NCI-H1105 (cell line): ENCODE measurements at places on chromosomes 3 and 15.
A peak's percentile ranks its signal among the peaks of the same experiment; 100 is the strongest.

GRCh38 chr3:134056464-134056891 lies 26.8 kb upstream of the SLCO2A1 start:
- no peak for DNase-seq

- DNase-seq: no peak
These were observed 275.7 kb upstream of the THBS1 start for GRCh38 chr15:39304931-39305728.

DNA sequence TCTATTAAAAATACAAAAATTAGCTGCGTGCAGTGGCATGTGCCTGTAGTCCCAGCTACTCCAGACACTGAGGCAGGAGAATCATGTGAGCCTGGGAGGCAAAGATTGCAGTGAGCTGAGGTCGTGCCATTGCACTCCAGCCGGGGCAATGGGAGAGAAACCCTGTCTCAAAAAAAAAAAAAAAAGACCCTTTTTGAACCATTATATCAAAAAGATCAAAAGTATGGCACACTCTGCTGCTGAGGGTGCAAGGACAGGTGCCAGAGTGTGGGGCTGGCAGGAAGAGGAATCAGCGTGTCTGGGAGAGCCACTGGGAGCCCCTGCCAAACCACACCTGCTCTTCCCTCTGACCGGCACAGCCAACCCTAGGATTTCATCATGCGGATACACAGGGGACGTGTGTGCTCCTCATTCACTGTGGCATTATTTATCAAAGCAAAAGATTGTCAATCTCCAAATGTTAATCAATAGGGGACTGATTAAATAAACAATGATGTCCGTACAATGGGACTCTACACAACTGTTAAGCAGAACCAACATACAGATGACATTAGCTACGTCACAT lies 147.3 kb upstream of the TLE3 start:
- no peak for DNase-seq

- DNase-seq: no peak
These were observed 153.9 kb downstream of the PCCB start for GRCh38 chr3:136404056-136404455.

DNA sequence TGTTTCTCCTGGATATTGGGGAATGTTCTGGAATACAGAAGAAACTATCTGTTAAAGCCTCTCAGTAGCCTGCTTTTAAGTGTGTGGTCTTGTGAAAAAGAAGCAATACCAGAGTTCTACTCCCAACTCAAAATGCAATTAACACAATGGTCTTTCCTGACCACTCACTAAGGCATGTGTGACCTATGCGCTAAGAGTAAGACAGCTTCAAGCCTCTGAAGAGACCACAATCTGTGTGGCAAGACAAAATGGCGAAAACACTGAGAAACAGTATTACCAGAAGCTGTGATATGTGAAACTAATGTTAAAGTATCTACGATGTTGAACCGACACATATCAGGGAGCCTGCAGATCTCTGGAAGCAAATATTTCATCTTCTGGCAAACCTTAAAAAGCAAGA lies 33.8 kb downstream of the RYK start:
- DNase-seq: no peak

- no peak for DNase-seq
These were observed 40.5 kb downstream of the RAB11A start for GRCh38 chr15:65909831-65910230.

DNA sequence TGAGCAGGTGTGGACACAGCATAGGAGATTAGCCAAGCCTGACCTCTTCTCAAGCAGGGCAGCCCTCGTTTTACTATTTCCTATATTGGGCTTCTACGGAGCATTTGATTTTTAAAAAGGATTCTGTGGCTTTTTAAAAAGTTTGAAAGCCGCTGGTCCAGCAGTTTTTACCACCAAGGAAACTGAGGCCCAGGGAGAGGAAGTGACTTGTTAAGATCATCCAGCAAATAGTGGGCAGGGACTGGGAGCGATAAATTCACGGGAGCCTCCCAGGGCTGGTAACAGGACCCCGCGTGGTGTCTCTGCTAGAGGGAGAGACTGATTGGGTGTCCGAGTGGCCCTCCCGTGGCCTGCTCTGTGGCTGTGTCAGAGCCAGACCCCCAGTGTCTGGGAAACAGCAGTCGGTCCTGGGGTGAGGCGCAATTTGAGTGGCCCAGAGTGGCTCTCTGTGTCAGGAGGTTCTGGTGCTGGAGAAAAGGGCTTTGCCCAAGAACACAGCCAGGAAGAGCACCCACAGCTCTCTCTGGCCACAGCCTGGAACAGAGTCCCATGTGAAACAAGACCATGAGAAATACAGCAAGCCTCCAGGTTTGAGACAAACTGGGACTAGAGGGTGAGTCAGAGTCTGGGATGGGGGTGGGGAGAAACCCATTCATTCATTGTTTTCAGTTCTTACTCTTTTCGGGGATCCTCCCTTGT lies 4.2 kb downstream of the FURIN start:
- no peak for DNase-seq

DNA sequence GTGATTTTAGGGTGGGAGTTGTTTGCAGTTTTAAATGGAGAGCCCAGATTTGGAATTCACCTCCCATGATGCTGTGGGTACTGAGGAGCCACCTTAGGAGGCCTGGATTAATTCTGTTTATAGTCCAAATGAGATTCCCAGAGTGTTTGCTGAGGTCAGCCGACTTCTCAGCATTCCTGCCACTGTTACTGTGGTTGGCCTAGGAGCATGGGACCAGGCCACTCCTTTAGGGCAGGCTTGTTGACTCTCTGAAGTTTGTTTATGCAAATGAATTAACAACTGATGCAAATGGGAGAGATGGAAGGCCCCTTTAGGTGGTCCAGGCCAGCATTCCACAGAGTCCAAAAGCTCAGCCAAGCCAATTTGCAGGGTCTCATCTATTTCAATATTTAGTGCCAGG lies 46.1 kb downstream of the CACNA2D3 start:
- DNase-seq: no peak

DNA sequence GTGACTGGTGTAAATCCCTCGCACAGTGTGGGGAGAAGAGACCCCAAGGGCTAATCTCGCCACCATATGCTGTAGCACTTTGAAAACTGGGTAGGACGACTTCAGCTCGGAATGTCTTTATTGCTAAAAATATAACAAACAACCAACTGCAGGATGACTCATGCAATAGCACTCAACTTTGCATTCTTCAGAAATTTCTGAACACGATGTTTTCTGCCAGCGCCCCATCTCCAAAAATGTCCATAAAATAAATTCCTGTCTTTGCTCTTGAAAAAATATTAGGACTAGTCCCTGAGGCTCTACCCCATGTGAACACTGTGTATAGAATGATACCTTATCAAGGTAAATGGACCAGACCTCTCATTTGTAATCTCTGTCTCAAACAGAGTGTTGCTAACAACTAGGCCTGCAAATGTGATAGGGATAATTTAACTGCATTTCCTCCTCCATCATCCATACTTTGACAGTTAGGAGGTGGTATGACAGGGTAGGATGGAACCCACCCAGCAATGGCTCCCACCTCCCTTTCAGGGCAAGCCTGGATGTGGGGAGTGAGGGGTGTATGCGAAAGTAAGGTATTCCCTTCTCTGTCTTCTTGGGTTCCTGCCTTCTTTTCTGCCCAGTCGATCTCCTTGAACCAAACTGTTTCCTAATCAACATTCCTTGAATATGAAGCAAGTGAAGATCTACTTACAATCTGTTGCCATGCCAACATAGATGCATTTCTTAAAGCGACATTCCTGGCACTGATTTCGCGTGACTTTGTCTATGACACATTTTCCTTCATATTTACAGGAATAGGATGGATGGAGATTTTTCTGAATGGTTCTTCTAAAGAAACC lies 201.1 kb downstream of the NR1D2 start:
- no peak for DNase-seq

DNA sequence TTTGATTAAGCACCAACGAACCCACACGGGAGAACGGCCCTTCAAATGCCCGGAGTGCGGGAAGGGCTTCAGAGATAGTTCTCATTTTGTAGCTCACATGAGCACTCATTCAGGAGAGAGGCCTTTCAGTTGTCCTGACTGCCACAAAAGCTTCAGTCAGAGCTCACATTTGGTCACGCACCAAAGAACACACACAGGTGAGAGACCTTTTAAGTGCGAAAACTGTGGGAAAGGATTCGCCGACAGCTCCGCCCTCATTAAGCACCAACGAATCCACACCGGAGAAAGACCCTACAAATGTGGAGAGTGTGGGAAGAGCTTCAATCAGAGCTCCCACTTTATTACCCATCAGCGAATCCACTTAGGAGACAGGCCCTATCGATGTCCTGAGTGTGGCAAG lies 8.7 kb downstream of the ZNF774 start:
- no peak for DNase-seq

DNA sequence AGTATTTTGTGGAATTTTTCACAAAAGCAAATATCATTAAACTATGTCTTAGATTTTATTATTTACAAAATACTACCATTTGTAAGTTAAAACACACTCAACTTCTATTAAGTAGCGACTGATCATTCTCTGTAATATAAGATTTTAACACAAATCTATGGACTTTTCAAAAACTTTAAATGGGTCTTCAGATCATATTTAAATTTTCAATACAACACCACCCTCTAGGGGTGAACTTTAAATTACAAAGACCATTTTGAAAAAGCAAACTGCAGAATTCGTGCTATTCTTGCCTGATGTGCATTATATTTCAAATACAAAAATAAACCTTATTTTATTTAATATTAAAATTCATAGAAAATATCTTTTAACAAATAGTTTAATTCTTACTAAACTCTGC lies 8.2 kb upstream of the VGLL4 start:
- no peak for DNase-seq

DNA sequence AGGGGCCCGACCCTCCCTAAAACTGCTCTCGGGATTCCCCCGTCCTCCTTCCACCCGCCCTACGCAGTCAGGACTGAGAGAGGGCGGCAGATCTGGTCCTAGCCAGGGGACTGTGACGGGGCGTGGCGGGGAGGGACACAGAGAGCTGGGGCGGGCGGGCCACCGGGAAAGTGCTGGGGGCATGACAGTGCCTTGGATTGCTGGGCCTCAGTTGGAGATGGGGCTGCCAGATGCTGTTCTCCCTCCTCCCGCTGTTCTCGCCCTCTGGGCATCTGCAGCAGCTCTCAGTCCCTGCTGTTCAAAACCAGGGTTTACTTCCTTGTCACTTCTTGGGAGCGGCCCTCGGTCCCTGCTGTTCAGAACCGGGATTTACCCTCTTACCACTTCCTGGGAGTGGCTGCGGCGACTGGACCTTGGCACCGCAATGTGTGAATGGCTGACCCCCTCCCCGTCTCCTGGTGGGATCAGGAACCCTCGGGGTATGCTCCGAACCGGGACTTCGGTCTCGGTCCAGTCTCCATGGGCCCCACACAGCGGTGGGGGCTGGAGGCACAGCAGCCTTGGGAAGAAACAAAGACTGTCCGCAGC lies 1.8 kb upstream of the RPP25 start:
- DNase-seq: no peak

DNA sequence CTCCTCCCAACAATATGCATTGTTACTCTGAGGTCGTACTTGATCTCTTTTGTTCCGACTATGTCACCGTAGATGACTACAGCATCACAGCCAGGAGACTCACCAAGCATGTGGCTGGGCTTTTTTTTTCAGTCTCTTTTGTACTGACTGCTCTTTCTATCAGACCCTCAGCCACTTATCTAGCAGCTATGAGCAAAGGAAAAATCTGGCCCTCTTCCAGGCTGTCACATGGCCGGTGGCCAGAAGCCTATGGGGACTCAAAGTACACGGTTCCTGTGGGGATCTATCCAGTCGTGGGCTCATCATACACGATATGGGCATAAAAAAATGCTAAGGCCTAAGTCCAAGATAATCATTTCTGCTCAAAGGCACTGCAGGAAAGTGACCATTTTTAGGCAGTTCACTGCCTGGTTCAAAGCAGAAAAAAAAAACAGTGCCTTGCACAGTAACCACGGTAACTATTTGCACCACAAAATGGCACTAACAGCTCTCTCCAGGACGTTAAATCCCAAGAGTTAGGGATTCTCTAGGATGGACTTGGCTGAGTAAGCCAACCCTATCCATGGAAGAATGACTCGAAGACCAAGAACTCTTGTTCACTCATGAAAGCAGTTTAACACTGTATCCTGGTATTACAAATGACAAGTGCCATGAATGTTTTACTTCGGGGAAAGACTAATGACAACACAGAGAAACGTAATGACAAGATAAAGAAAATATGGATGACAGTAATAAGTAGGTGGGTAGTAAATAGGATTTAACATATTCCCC lies 50.3 kb downstream of the SHQ1 start:
- DNase-seq: peak; percentile 70

DNA sequence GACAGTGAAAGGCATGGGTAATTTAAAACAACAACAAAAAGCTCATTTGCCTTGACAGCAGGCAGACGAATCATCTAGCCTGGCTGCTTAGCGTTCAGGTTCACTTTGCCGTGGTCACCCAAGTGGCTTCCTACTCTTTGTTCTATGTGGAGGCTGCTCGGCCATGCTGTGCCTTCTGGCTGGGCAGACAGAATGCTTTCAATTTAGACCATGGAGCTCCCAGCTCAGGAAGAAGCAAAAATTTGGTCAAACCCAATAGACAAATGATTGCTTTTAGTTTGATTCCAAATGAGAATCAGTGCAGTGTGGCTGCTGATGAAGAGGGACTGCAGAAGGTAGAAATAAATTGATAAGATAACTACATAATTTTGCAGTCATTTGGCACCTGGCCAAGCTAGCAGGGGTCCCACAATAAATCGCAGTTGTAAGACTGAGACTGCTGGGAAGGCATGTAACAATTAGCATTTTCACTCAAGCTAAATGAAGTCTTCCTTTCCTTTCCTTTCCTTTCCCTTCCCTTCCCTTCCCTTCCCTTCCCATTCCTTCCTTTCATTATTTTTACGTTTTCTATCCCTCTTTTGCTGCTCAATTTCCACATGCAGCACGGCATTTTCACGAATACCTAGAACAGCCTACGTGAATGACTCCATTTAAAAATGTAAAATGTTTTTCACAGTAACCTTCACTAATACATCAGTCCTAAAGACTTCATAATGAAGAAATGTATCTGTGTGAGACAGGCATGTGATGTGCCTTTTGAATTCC lies 360.4 kb upstream of the TGFBR2 start:
- DNase-seq: no peak

GRCh38 chr3:147930232-147930807 lies 521.2 kb downstream of the ZIC1 start:
- no peak for DNase-seq

DNA sequence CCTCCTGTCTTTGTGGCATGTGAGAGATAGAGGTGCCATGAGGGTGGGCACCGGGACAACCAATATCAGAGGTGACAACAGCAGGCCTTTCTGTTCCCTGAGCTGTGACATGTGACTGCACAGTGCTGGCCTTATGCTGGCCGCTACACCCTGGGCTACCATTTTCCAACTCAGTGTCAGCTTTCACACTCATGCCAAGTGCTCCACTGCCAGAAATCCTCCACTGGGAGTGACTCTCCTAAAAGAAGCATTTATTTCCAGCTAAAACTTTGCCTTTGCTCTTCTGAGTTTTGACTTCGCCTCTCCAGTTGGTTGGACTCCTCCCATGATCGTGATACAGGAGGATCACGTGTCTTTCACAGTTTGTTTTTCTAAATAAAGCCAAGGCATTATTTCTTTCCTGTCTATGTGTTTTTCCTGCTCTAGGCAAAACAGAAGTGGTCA lies 31.4 kb downstream of the CA12 start:
- DNase-seq: no peak

GRCh38 chr3:103991461-103992115 lies 1375.1 kb upstream of the ALCAM start:
- DNase-seq: no peak

- no peak for DNase-seq
These were observed 305.0 kb upstream of the SLCO3A1 start for GRCh38 chr15:91548549-91548948.
